ENCODE measurements at places on chromosomes 2 and 18.

DNA sequence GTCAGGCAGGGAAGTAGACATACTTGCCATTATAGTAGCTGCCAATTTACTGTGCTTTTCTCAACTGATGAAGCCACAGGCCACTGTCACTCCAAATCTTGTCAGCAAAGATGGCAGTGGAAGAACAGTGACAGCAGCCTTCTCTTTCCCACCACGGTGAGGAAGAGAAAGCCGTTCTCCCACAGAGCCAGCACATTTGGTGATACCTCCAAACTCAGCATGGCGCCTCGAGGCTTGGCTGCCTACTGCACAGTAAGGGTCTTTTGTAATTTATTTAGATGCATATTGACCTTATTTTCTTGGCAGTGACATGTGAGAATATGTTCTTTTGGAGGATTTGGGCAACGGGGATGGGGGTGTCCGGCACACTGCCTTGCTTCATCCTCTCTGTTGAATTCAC, 117.2 kb upstream of the CDH20 start:
- DNase-seq: no peak

GRCh38 chr2:191363267-191363666, 118.1 kb downstream of the MYO1B start:
- no peak for DNase-seq

GRCh38 chr2:54290356-54291025, 34.5 kb upstream of the TSPYL6 start:
- no peak for DNase-seq

GRCh38 chr2:109272461-109272860, 143.5 kb downstream of the SH3RF3 start:
- DNase-seq: no peak

GRCh38 chr18:54130177-54130576, 94.3 kb downstream of the MBD2 start:
- no peak for DNase-seq

DNA sequence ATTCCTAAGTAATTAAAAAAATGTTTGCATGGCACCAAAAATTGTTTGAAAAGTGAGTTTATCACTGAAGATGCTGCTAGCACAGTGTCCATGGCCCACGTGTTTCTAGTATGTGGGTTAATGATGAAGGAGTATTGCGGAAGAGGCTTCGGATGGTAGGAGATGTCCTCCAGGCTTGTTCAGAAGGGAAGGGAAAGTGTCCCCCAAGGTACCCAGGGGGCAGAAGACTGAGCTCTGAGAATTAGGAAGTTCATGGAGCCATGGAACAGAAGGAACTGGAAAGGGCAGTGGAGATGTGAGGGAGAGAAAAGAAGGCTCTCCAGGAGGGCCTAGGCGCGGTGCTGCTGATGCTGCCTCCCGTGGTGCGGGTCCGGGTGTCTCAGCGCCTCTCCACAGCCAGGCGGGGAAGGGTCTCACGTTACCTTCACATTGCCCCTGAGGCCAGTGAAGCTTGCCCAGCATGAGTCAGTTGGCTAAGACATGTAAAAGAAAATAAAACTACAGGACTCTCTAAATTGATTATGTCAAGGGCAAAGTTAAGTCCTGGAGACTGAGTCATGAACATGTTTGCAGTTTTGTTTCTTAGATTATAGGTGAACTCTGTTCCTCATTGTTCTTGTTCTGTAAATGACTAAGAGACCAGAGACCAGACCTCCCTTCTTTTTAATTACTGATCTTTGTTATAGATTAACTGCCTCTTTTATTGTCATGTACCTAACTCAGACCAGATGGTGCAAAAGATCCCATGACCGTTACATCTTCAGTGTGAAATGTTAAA, 89.0 kb downstream of the MTCL1 start:
- no peak for DNase-seq

DNA sequence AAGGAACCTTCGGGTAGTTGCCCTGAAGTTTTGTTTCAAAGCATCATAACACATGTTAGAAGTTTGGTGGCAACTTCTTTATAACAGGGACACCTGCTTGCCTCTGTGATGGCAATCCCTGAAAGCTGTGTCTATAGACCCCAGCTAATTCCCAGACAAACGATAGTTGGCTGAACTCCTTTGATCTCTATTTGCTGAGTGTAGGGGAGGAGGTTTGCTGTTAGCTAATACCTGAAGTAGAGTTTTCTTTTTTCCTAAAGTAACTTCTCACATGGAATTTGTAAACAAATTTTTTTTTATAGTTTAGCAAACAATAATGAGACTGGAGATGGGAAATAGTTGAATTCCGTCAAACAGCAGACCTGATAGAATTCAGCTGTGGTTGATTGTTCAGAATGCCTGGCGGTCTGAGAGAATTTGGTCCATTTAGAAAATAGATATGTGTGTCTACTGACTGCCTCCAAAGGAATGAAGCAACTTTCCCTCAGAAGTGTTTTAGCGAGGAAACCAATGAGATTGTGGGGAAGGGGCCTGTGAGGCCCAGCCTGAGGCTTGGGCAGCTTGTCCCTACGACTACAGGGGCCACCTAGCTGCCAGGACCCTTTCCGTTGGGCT, 123.5 kb upstream of the EPAS1 start:
- DNase-seq: no peak

DNA sequence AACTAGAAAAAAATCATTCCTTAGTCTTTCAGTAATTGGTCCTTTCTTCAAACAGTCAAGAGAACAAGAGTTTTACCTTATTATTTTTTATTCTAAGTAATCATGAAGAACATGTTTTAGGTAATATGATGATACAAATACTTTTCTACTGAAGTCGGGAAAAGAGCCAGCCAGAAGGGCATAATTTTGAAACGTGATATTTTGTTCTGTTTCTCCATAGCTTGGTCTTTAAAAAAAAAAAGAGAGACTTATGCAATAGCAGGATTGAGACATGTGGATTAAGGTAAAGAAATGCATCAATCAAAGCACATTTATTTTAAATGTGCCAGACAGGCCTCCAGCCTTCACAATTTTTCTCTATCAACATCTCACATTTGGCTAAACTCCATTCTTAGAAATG, 1016.8 kb downstream of the CNTNAP5 start:
- no peak for DNase-seq

DNA sequence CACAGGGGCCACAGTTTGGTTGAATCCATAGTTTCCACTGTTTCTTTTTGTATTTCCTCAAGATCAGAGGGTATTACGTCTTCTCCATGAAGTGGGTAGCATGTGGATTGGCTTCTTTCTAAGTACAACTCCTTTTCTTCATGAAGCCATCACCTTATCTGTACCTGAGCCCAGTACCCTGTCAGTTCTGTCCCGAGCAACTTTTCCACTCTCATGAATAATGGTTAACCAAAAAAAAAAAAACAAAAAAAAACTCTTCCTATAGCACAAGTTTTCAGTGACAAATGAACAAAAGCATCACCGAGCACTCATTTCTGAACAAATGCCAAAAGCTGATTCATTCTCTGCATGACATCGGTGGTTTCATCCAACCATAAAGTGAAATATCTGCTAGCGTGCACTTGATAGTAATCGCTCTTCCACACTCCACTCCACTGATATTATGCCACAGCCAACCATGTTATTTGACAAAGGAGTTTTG, 53.0 kb upstream of the CCDC150 start:
- no peak for DNase-seq

DNA sequence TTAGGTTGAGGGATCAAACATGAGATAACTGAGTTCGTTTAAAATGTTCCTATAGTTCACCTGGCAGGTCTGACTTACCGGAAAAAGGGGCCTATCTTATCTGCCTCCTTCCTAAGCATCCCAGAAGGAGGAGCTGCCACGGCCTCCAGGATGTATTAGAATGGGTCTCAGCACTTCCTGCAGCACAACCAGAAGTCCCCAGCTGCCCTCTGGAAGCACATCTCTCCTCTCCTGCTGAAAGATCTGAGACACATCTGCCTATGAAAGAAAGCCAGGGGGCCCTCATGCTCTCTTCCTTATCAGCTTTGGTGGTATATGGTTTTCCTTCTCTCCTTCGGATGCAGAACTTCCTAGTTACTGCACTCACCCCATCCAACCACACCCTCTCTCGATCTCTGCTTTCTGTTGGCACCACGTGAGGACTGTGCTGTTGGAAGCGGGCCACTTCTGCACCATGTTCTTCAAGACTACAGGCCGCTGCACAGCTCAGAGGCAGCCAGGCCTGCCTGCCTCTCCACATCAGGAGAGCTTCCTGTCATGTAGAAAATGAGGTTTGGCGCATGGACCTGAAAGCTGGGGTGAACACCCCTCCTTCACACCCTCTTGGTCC, 6.5 kb downstream of the IGFBP5 start:
- DNase-seq: no peak

- DNase-seq: no peak
Observed at GRCh38 chr2:43402002-43402401, 175.6 kb upstream of the ZFP36L2 start.

- no peak for DNase-seq
Observed at GRCh38 chr18:69596345-69596744, 195.7 kb downstream of the DOK6 start.

DNA sequence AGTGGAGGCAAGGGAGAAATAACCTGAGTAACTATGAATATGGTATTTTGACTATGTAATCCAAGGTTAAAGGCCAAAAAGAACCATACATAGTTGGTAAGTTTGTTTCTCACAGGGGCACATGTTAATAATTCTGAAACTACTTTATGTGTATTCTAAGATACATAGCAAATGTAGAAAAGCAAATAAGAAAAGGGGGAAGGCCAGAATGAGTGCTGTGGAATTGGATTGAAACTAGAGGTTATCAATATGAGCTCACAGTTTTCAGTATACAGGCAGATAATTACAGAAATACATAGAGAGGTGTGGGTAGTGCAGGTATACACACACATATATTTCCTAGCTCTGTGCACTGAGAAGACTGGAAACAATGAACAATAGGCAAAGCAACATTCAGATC, 13.7 kb downstream of the INO80C start:
- no peak for DNase-seq

GRCh38 chr2:3326871-3327270, 50.7 kb downstream of the EIPR1 start:
- no peak for DNase-seq

GRCh38 chr2:190202604-190203003, 117.0 kb downstream of the HIBCH start:
- no peak for DNase-seq

DNA sequence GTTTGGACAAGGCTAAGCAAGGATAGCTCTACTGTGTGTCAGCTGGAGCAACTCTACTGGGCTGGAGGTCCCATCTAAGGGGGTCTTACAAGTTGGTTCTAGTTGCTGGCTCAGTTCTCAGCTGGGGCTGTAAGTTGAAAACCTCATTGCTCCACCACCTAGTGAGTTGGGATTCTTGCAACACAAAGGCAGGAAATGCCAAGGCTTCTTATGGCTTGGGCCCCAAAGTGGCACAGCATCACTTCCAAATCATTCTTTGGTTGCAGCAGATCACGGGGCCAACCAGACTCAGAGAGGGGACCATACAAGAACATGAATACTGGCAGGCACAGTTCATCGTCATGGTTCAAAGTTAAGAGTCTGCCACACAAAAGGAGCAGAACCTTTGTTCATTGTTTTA, 332.7 kb downstream of the LRRTM1 start:
- DNase-seq: no peak

DNA sequence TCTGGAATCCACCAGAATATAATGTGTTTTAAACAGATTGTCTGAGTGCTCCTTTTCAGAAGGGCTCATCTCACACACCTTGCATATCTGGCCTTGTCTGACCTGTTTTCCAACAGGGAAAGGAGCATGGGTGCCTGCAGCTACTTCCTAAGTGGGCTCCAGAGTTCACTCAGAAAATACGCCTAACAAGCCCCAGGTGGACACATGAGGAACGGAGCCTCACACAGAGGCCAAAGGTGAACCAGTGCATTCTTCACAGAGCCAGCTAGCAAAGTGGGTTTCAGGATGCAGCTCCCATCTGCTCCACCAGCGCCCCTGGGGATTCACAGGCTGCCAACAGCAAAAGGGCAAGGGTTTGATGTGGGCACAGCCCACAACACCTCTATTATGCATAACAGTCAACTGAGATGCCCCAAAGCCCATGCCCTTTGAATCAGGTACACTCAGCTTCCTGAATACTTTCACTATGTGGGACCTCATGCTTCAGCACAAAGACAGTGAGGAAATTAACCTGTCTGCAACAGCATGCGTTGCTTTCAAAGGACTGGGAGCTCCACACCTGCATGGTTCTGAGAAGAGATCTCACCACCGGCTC, 86.6 kb downstream of the CCBE1 start:
- DNase-seq: no peak

- no peak for DNase-seq
Observed at GRCh38 chr2:54461261-54461660, 5.1 kb downstream of the SPTBN1 start.
